HT1080 (cell line): ENCODE measurements at places on chromosomes 5 and 9. TPM values are rescaled to one million over a fixed set of nuclear protein-coding genes. Genes with fewer than 3 reads are reported as not detected.

DNA sequence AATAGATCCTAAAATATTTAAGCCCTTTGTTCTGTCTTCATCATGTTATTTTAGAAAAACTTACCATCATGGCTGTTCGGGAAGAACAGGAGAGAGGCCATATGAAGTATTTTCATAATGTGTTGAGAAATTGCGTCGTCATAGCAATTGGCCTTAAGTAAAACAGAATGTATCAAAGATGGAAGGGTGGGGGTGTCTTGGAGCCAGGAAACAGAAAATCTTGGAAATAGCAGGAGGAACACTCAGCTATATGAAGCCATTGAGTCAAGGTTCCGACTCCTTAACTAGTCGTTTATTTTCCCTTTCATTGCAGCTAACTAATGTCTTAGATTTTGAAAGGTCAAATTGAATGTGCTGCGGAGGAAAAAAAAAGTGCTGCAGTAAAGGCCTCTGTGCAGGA lies 1.3 kb downstream of the SPTAN1 start:
- DNase-seq, result peak; percentile 27

Gene HAVCR1
- total RNA-seq, result not detected in 2 replicates

DNA sequence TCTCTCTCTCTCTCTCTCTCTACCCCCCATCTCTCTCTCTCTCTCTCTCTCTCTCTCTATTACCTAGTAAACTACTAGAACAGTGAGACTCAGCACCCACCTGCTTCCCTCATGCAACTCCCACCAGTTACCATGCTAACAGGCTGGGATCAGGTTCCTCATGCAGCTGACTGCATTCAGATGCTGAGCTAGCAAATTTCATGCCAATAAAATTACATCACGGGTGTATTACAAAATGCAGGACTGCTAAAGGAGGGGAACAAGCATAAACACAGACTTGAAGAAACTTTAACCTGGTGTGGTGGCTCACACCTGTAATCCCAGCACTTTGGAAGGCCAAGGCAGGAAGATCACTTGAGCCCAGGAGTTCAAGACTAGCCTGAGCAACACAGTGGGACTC lies 76.0 kb downstream of the CEMIP2 start:
- no peak for DNase-seq

Gene JAKMIP2
- 0.58 and 1.2 TPM in 2 replicates for total RNA-seq

DNA sequence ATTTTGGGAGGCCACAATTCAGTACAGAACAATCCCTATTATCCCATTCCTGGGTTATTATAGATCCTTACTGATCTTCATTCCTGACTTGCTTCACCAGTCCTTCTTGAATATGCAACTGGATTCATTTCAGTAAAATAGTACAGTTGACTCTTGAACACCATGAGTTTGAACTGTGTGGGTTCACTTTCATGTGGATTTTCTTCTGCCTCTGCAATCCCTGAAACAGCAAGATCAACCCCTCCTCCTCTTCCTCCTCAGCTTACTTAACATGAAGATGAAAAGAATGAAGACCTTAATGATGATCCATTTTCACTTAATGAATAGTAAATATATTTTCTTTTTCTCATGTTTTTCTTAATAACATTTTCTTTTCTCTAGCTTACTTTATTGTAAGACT lies 8.3 kb upstream of the PDE8B start:
- no peak for DNase-seq

DNA sequence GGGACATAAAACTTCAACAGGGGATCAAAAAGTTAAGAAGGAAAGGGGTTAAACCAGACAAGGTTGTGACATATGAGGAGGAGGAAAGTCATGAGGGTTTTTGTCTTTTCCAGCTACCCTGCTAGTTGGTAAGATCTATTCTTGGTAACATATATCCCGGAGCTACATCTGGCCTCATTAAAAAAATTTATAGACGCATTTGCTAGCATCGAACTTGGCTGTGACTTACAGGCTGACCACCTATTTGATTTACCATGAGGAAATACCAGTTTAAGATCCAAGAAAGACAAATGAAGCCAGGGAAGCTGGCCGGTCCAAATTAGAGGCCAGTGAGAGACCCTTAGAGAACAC lies 87.6 kb upstream of the NIPAL4 start:
- no peak for DNase-seq
